ENCODE measurements at places on chromosomes 7 and 10.

DNA sequence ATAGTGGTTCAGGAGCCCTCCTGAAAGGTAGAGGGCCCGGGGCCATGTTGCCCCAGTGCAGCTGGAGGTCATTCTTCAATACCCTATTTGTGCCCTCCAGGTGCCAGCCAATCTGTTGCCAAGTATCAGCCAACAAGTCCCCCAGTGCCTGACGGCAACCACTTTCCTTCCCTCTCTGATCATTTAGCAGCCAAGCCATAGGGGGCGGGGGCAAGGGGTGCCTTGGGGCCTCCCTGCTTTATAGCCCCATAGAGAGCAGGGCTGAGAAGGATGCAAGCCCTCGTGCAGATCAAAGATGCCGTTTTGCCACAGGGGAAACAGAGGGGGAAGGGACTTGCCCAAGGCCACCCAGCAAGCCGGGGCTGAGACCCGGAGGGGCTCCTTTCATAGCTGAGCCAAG lies 149.0 kb upstream of the CHST15 start:
- no peak for DNase-seq

DNA sequence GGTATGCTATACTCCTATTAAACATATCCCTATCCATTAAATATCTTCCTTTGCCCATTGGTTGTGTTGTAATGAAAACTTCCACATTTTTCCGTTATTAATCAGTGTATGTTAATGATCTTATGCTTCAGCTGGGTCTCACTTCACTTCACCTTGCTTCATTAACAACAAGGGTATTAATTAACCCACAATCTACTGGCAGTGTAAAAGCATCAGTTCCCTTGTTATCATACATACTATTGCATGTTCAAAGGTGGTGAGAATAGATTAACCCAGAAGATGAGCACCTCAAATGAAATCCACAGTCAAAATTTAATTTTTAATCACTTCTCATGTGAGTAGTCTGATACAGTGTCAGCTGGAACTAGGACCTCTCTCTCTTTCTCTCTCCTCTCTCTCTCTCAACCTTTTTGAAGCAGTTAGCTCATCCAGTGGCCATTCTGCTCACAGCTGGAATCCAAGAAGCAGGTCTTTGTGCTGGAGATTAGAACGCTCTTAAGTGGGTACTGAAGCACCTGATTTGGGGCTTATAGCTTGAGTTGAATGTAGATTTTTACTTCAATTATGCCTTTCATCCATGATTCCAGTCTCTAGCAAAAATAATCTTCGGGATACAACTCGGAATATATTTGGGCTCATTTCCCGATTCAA lies 172.3 kb downstream of the RAPGEF5 start:
- no peak for DNase-seq

DNA sequence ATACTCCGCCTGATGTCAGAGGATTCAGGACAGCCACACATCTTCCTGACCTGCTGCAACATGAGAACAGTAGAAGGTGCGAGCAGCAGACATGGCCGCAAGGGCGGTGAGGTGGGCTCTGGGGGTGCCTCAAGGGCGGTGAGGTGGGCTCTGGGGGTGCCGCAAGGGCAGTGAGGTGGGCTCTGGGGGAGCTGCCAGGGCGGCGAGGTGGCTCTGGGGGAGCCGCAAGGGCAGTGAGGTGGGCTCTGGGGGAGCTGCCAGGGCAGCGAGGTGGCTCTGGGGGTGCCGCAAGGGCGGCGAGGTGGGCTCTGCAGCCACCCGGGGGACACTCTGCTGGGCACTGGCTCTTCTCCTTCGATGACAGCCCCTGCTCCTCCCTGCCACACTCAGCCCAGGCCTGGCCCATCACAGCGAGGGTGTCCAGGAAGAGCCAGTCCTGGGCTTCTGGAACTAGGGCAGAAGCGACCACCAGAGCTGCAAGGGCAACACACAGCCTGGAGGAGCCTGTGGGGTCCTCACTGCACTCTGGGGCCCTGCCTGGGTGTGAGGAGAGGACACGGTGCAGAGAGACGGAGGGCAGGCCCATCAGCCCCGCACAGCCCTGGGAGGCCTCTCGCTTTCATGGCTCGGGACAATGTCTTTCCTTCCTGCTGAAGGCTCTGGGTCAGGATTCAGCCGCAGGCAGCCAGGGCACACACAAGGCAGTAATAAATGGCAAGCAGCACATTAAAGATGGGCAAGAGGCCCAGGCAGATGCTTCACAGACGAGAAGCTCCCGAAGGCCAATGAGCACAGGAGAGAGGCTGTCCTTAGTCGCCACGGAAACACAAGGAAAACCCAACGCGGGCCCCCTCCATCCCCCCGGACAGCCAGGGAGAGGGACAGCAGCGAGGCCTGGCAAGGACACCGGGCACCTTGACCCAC lies 42.5 kb downstream of the STK32C start:
- no peak for DNase-seq

- DNase-seq, result no peak
These were observed 6.4 kb downstream of the MYL10 start for GRCh38 chr7:101622609-101623173.

- no peak for DNase-seq
These were observed 49.5 kb downstream of the ASAH2B start for GRCh38 chr10:50788951-50789945.

GRCh38 chr10:110207011-110207804 lies at the start of gene MXI1:
TSS of gene MXI1 (plus strand) at chr10:110207605. CDS start at chr10:110207809, 204 bp downstream.
- peak; percentile 62 for DNase-seq

DNA sequence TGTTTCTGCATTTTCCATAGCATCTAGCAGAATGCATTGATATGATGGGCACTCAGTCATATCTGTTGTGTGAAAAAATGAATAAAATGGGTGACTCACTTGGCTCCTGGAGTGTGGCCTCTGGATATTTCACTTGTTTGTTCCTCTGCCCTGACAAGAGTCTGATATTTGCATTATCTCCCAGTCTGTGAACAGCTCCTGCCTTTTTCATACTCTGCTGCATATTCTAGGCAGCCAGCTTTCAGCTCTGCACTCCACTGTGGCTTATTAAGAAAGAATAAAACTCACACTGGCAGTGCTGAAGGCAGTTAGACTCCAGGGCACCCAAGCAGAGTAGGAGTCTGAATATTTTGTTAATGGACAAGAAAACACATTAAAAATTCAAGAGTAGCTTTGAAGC lies 623.9 kb downstream of the SORCS1 start:
- DNase-seq, result no peak

GRCh38 chr10:106133451-106133850 lies 1031.1 kb downstream of the SORCS1 start:
- no peak for DNase-seq

DNA sequence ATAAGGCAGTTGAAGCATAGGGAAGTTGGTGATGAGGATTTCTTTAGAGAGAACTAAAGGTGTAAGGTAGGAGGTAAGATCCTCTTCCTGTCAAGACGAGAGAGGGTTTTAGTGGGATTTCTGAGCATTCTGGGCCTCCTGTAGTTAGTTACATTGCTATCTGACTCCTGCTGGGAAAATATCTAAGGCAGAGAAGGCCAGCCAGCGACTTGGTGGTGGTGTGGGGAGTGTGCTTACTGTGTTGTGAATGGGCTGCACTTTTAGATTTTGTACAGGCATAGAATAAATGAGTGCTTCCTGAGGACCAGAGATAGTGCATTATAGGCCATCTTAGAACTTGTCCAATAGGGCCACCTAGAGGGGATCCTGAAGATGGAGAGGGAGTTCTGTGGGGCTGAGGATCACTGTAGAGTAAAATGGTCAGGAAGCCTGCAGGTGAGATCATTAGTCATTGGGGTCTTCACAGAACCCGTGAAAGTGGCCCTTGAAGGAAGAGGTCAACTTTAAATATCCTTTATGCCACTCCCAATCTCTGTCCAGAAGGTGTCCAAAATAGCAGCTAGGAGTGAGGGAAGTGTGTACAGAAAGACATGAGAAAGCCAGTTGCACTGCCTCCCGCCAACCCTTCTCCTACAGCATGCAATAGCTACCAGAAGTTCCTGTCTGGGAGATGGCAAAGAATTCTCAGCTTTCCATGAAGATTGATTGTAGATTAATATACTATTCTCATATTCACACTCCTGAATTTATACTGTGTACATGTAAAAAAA lies 266.6 kb downstream of the POLR1F start:
- no peak for DNase-seq

DNA sequence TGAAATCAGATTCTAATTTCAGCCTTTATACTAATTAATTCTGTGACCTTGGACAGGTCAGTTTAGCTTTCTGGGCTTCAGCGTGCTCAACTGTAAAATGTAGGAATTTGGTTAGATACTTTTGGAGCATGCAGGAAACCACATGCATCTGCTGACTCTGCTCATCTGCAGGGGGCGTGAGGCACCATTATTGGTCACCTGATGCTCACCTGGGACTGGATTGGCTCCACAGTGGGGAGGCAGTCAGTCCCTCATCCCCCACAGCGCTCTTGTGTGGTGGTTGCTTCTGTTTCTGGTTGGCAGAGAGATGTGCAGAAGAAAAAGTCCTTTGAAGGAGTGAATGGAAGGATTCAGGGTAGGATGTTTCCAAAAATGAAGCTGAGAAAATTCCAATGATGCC lies 150.9 kb upstream of the MTPN start:
- no peak for DNase-seq

DNA sequence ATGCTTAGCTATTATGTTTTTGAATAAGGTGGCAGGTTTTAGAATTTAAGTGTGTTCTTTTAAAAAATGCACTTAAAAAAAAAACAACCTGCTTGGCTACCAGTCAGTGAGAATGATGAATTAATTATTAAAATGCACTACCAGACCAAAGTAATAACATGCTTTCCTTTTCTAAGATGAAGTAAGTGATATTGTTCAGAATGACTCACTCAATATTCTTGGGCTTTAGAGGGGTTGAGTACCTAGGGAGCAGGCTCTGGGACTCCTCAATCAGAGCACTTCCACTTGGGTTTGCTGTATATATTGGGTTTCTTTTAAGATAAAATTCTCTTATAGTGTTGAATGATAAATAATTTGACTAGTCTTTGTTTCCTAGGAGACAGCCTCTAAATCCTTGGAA lies 8.6 kb downstream of the STAM start:
- DNase-seq, result no peak

- no peak for DNase-seq
These were observed 53.2 kb upstream of the TMEM273 start for GRCh38 chr10:49241385-49241784.

- DNase-seq, result no peak
These were observed 222.9 kb downstream of the GLRX3 start for GRCh38 chr10:130358981-130359650.

DNA sequence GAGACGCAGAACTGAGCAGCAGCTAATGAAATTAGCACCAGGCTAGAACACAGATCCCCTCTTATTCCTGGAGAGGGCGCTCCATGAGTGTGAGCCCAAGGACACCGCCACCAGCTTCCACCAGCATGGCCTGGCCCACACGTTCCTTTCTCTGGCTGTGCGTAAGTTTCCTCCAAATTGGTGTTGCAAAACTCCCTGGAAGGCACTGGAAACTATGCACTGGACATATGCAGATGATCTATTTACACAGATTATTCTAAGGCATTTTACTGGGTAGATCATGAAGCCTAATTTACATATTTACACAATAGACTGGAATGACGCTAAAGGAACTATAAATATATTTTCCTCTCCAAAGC lies 455.6 kb upstream of the FOXK1 start:
- DNase-seq, result no peak

GRCh38 chr7:67983486-67983885 lies 986.9 kb downstream of the TYW1 start:
- DNase-seq, result no peak

GRCh38 chr10:51879238-51879637 lies 179.8 kb upstream of the CSTF2T start:
- DNase-seq, result peak; percentile 35

- DNase-seq, result no peak
These were observed 42.1 kb upstream of the HPS1 start for GRCh38 chr10:98488669-98489430.

GRCh38 chr7:81094952-81095351 lies 176.1 kb upstream of the SEMA3C start:
- no peak for DNase-seq

DNA sequence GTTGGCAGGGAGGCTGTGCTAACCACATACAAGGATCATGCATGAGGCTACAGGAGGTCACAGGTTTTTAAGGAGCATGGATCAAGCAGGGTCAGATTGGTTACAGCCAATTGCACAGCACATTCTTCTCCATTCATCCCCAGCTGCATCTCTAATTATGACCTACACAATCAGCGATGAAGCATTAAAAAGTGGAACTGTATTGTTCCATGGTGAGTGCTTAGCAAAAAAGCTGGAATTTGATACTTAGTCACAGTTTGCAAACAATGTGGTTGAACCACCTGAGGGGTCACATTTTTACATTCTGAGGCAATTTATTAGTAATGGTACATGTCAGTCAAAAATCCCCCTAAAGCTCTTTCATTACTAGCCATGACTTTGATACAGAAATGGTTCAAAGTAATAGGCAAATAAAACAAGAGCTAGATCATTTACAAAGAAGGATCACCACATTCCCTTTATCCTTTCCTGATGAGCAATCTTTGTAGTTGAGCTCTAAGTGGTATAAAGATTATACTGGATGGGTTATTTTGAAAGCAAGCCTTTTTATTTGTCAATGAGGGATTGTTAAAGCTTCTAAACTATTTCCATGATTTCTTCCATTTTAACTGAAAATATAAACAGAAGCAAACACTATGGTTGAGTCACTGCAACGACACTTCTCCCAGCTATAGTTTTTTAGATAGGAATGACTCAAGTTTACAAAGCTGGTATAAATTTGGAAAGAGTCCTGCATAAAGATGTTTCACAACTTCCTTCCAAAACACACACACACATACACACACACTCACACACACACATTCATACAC lies 217.8 kb upstream of the SEMA3A start:
- no peak for DNase-seq

GRCh38 chr10:120683454-120683853 lies 167.7 kb upstream of the WDR11 start:
- no peak for DNase-seq

GRCh38 chr7:43577485-43577951 lies 5.4 kb upstream of the STK17A start:
- no peak for DNase-seq

DNA sequence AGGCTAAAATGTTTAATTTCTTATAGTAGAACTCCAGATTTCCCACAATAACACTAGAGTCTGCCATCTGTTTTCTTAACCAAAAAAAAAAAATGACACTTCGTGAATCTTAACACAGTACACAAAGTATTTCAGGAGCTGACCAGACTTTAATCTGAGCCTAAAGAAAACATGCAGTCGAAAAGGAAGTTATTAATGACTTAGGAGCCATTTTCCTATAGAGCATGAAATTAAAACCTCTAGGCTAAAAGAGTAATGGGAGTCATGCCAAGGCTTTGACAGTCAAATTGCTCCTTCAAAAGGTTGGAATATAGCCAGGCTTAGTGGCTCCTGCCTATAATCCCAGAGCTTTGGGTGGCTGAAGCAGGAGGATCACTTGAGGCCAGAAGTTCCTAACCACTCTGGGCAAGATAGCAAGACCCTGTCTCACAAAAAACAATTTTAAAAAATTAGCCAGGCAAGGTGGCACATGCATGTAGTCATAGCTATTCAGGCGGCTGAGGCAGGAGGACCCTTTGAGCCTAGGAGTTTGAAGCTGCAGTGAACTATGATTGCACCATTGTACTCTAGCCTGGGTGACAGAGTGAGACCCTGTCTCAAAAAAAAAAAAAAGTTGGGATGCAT lies 13.6 kb downstream of the MICU1 start:
- DNase-seq, result no peak

All from activated CD4-positive, alpha-beta T cell treated with anti-CD3 and anti-CD28 coated beads, Interleukin-2, Interleukin-4, amounts not matched to agents 100 ng/mL and 50 ng/mL, durations not matched to agents 16 hours and 8 hours (primary cell).